Progenitor cell of endocrine pancreas (in vitro differentiated cells): ENCODE measurements at places on chromosomes 3 and 15.
A peak's percentile ranks its signal among the peaks of the same experiment; 100 is the strongest.

DNA sequence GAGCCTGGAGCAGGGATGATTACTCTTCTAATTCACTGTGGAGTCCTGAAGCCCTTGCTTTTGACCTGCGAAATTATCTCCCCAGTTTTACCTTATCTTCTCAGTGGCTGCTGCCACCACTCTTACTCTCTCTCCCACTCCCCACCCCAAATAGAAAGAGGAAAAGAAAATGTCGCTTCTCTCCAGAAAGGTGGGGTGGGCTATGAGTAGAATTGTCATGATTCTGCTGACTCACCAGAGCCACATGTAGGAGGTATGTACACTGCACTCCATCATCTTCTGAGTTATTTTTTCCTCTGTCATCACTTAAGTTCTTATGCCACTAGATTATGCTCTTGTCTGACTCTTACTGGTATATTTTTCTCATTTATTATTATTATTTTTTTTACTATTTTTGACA lies 43.9 kb upstream of the TMEM158 start:
- DNase-seq = no peak

DNA sequence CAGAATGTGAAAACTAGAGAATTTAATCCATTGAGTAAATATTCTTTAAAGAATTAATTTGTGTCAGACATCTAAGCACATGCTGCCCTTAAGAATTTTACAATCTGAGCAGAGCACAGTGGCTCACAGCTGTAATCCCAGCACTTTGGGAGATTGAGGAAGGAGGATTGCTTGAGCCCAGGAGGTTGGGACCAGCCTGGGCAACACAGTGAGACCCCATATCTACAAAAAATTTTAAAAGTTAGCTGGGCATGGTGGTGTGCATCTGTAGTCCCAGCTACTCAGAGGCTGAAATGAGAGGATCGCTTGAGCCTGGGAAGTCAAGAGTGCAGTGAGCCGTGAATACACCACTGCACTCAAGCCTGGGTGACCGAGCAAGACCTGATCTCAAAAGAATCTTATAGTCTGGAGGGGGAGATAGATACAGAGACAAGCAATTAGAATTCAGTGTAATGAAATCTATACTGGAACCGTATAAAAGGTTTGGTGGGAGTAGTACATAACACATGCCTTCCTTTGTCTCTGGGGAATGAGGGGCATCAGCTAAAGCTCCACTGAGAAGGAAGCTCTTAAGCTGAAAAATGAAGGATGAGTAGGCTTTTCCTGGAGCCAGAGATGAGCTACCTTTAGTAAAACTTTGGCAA lies 21.2 kb downstream of the ATP11B start:
- DNase-seq = no peak

DNA sequence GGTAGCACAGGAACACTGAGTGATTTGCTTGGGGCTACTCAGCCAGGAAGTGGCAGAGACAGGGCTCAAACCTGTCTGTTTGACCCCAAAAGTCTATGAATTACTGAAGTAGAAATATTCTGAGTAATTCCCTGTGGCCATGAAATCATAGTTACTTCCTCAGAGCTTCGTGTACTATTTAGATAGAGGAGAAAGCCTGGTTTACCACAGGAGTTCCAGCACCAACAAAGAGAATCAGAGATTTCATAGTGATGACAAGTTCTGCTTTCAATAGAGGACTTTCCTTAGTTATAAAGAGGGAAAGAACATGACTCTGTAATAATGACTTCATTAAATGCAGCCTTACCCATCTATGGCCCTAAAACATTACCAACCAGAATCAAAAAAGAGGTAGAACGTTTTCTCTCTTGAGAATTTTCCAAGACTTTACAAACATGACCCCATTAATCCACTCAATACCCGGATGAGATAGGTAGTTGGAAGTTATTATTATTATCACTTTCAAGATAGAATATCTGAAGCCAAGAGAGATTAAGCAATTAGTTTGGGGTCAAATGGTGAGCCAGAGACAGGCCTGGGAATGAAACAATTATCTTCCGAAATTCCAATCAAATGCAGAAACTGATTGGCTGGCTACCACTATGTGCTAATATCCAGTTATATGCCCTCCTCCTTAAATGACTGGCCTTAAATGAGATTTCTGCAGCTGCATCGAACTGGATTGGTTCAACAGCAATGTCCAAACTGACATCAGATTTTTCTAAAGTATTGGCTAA lies 13.6 kb upstream of the WNT5A start:
- no peak for DNase-seq

GRCh38 chr15:57495041-57495440 lies 96.7 kb upstream of the MYZAP start:
- DNase-seq = no peak

DNA sequence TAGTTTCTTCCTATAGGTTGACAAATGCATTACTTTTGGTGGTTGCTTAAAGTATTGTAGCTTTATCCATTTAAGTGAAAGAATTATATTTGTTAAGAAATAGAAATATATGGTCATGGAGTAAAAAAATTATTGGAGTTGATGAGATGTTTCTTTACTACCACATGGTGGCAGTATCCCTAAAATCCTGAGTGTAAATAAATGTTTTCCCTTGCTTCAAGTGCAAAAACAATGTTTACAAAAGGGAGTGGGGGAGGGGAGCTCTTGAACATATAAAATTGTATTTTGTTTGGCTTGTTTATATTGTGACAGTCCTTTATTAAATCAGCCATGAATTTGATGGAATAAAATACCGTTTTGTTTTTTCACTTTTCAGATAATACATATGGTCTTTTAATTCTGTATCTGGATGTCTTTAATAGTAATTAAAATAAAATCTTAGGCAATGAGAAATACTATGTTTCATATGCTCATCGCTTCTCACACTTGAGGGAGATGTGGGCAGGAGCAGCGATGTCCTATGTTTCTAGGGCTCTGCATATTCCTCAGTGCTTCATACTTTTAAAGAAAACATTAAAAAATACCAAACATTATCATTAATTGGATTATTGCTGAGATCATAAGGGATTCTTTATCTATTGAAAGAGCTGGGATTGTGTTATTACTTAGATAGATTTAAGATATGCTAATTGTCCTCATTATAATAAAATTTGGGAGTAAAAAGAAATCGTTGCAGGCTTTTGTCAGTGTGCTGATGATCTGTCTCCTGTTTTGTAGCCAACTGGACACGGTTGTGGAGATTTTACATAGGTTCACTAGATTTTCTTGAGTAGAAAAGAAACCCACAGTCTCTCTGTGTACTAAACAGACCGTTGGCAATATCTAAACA lies 349.7 kb downstream of the TUSC7 start:
- no peak for DNase-seq

GRCh38 chr3:48270306-48270705 lies 29.4 kb downstream of the ZNF589 start:
- DNase-seq = no peak

GRCh38 chr3:55860049-55860721 lies 373.1 kb upstream of the WNT5A start:
- no peak for DNase-seq

DNA sequence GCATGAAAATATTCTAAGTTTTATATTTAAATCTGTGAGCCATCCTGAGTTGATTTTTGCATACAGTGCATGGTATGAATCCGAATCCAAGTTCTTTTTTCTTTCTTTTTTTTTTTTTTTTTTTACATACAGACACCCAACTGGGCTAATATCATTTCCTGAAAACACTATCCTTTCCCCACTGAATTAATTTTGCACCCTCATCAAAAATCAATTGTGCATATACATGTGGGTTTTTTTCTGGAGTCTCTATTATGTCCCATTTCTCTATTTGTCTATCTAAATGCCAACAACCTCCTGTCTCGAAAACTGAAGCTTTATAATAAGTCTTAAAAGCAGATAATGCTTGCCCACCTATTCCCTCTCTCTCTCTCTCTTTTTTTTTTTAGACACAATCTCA lies 5.9 kb upstream of the ABI3BP start:
- no peak for DNase-seq

DNA sequence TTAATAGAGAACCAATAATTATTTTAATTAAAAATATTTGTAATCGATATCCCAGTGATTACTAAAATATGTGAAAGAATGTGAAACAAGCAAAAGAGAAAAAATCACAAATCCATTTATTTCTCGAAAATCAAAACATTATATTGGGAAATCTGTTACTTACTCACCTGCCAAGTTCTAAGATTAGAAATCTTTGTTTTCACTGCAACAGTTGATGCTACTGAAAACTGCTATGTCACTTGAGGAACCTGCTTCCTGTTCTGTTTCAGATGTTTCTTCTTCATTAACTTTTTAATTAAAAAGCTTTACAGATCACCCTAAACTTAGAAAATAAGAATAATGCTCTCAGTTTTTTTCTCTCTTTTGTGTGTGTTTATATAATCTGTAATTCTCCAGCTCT lies 13.7 kb upstream of the DPH6 start:
- DNase-seq = no peak

DNA sequence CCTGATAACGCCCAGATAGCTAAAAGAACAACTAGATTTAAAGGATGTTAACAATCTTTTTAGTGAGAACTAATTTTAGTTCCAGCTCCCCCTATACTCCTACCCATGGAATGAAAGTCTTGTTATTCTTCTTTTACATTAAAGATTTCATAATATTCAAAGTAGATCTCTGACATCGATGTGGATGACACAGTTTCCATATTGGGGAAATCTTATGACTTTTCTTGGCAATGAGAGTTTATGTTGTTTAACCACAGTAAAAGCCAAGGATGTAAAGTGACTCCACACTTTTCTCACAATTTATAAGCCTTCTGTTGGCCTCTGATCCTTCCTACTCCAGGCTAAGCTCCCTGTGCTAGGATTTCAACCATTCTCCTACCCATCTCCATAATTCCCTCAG lies 332.6 kb upstream of the KCNMB2 start:
- DNase-seq = no peak

DNA sequence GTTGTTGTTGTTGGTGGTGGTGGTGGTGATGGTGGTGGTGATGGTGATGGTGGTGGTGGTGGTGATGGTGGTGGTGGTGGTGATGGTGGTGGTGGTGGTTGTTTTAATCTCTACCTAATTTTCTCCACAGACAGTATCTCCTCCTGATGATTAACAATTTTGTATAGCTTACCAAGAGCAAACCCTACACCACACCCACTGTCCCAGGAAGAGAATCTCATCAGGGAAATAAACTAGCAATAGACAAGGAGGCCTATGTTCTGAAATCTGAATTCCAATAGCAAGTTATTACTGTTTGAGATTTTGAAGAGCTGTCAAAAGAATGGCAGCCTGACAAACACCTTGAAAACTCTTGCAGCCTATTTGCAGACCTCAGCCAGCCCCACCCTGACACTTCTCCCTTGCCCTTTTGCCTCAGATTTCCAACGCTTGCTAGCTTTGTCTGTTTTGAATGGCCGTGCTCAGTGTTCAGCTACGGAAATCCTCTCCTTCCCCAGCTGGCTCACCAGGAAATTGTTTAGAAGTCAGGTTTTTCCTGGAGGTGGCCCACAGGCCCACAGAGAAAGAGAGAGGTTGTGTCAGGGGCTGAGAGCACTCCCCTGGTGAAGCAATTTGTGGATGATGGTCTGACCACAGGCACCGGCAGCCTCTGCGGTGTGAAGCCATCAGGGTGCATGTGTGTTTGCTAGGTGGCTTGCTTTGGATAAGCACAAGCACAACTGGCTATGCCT lies 101.6 kb downstream of the MAGI1 start:
- no peak for DNase-seq

DNA sequence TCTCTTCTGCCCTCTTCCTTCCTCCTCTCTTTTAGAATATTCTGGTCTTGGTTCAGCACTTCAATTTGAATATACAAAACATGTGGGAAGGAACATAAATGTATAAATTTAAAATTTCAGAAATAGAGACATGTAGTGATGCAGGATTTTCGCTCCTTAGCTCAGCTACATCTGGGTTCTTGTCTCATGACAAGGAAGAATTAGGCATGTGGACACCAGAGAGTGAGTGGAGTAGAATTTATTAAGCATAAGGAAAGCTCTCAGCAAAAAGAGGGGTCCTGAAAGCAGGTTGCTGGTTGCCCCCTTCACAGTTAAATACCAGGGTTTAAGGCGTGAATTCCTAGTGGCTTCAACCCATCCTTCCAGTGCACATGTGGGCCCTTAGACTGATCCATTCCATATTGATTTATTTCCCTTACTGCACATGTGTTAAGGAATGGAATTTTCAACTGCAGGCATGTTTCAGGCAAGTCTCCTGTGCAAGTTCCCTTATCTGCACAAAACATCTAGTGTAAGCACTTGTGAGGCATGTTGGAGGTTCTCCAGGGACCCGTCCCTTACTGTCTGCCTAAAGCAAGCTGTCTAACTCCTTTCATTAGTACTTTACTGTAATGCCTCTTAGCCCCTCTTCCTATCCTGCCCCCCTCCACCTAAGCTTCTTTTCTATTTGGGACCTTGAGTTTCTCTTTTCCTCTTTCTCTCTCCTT lies 133.2 kb upstream of the STRIT1 start:
- no peak for DNase-seq

DNA sequence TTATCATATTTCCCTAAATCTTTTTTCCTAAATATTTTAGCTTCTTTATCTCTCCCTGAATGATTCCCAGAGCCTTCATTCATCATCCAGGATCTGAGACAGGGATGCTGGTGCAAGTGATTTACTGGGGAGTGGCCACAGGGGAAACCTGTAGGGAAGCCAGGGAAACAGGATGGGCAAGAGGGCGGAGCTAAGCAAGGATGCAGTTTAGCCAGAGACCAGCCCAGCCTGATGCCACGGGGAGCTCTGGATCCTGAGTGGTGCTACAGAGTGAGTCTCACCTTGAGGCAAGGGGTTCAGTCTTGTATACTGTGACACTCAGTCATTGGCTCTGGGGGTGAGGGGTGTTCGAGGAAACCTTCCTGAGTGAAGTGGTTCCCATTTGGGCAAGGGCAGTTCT lies 39.7 kb upstream of the LRRFIP2 start:
- no peak for DNase-seq

DNA sequence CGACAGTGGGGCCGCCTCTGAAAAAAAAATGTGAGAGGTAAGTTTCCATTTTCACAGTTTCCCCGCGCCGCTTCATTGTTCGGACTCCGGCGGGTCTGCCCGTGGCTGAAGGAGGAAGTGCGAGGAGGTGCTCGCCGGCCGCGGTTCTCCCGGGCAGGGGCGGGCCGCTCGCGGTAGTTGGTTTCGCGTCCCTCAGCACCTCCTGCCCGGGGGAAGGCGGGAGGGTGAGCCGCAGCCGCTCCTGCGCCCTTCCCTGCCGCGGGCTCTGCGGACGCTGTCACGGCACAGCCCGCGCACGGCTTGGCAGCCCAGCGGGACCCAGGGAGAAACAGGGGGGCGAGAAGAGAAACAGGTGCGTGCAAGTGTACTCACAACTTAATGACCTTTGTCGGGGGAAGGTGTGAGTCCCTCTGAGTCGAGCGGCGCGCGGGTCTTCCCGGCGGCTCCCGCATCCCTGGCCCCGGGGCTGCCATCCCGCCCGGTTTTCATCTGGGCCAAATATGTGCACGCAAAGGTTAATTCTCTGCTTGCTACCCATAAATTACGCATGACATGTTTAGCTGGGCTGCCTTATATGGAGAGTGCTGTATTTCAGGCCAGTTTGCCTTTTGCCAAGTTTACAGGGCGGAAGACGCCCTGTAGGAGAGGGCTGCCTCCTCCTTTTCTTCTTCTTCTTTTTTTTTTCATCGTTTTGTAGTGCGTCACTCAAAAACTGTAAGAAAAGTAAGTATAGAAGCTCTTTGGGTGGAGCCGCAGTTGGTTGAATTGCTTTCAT lies 514 bp downstream of the MBNL1 start:
- peak; percentile 52 for DNase-seq

GRCh38 chr3:93969443-93969842 lies 4.3 kb downstream of the PROS1 start:
- no peak for DNase-seq

- DNase-seq = no peak
Observed at GRCh38 chr3:4849136-4849535, 130.1 kb upstream of the BHLHE40 start.
